GOT3 (cell line): ENCODE measurements at places on chromosomes 3 and 15.

DNA sequence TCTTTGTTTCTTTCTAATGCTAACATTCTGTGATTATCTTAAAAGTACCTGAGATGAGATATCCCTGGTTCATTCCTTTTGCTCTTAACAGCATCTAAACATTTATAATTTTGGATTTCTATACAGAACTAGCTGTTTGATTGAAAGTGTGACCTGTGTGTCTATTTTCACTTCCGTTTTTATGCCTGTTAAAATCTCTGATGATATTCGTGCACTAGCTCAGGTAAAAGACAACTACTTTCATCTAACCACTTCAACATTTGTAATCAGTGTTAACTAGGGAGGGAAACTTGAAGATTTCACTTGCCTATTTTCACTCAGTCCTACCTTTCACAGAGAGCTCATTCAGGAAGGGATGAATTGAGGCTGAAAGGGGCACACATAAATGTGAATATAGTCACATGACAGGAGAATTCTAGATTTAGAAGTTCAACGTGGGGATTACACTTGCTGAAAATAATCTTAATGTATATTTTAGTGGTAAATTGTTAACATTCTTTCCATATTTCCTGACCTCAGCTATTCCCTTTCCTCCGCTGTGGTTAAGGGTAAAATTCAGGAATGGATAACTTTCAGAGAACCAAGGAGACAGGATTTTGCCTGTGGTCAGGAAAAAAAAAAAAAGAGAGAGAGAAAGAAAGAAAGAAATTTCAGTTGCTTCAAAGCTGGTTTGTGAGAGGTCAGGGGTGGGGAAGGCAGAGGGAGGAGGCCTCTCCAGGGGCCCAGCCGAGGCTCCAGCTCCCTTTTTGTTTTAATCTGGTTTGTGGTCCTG lies 159.8 kb upstream of the TSC22D2 start:
- no peak for DNase-seq

- no peak for DNase-seq
These were observed 32.6 kb downstream of the MAGEF1 start for GRCh38 chr3:184679056-184679816.

DNA sequence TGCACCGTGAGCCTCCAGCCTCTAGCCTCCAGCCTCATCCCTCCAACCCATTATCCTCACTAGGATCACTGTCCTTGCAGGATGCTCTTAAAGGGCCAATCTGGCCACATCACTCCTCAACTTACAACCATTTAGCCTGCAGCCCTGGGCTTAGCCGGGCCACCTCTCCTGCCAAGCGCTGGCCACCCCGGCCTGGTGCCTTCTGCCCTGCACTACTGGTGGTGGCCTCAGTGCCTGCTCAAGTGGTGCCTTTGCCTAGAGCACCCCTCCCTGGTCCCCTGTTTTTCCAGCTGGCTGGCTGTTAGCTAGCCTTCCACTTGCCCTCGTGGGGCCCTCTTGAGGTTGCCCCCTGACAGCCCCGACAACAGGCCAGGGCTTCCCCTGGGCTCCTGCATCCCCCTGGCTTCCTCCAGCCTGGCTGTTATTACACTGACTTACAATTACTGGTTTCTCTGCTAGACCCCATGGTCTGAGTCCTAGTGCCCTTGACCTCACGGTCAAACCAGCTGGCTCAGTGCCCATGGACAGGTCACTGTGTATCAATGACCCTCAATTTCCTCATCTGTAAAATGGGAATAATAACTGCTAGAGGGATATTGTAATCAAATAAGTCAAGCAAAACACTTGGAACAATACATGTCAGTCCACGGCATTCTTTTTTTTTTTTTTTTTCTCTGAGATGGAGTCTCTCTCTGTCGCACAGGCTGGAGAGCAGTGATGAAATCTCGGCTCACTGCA lies 15.5 kb downstream of the ATP2B2 start:
- DNase-seq: no peak

GRCh38 chr3:161422171-161422700 lies 50.9 kb upstream of the SPTSSB start:
- no peak for DNase-seq

DNA sequence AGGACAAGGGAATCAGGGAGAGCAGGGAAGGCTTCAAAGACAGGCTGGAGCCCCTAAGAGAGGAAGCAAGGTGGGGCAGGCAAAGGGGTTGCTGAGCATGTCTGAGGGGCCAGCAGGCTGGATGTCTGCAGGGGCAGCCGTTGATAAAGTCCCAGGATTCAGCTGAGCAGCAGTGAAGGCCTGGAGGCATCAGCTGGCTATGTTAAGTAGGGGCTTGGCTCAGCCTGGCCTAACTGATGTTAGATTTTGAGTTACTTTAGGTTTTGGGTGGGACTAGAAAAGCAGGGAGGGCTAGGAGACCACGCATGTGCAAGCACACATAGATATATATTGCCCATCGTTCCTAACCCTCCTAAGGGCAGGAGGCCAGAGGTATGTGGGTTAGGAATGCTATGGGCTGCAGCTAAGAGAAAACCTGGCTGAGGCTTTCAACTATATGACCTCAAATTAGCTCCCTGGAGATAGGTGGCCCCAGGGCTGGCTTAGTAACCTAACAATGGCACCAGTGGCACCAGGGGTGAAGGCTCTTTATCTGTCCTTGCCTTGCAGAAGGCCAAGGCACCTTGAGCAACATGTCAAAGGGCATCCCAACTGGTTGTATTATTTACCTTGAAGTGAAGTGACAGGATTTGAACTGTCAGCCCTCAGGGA lies 331.5 kb upstream of the CTDSPL start:
- no peak for DNase-seq

- DNase-seq: no peak
These were observed 41.6 kb downstream of the BDH1 start for GRCh38 chr3:197513953-197514785.

- DNase-seq: no peak
These were observed 732.4 kb upstream of the DPPA4 start for GRCh38 chr3:110069761-110070160.

- DNase-seq: no peak
These were observed 2.6 kb upstream of the LOXL1 start for GRCh38 chr15:73923488-73924164.

DNA sequence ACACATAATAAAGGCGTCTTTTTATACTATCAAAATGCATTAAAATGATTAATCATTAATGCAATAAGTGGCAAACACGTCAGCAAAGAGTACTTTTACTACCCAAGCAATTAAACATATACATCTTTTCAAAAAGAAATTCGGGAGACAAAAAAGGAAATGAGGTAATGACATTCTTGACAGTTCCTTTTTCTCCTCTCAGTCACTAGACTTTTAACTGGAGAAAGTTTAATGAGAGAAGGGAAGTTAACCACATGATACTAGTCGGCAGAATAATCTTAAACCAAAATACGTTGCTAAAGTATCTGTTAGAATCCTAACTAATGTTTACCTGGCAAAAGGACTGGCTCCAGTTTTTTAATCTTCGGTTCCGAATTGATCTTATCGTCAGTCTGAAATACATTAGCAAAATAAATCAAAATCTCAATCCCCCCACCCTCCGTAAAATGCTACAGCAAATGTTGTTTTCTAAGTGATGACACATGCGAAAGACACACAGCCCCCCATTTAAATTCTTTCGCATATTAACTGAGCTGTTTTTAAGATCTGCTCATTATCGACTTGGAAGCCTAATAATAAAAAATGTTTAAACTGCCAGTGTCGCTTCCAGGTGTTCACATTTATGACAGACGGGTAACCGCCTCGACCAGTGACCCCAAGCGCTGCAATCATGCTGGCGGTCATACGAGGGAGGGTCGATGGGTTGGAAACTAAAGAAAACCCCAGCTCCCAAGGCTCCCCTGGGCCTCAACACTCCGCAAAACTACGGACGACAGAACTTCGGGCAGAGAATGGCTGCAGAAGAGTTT lies 778 bp downstream of the MTMR10 start:
- no peak for DNase-seq

- DNase-seq: no peak
These were observed 8.6 kb downstream of the SNRK start for GRCh38 chr3:43294975-43295374.

- no peak for DNase-seq
These were observed 137.3 kb upstream of the UBE2E1 start for GRCh38 chr3:23668430-23668904.

DNA sequence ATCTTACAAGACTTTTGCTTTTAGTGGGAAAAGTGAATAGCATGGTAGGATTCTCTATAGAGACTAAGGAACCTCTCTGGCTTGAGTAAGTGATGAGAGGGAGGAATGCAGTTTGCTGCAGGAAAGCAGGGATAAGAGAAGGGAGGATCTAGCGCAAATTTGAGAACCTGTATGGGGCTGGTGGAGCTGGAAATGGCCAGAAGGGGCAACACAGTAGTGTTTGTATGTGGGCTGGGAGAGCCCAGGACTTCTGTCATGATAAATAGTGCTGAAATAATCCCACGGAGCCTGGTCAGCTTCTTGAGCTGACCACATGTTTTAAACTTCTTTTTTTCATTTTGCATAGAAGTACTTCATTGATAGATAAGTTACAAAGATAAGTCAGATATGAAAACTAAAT lies 11.2 kb upstream of the SHC4 start:
- DNase-seq: no peak

- no peak for DNase-seq
These were observed 82.1 kb downstream of the ATP2B2 start for GRCh38 chr3:10423171-10423882.

- DNase-seq: no peak
These were observed 794.7 kb upstream of the GBE1 start for GRCh38 chr3:82556113-82556512.

DNA sequence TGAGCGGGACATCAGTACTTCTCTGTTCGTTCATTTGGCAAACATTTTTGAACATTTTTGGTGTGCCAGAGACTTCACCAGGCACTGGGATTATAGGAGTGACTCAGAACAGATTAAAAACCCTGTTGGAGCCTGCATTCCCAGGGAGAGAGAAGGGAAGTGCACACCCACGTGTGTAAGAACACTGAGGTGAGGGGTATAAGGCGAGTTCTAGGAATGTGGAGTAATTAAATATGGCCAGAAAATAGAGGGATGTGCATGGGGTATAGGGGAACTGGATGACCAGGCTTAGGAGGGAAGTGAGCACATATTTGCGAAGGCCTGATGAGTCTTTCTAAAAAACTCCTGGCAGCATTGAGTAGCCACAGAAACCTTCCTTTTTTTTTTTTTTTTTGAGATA lies 401.2 kb upstream of the C2CD4B start:
- DNase-seq: no peak

DNA sequence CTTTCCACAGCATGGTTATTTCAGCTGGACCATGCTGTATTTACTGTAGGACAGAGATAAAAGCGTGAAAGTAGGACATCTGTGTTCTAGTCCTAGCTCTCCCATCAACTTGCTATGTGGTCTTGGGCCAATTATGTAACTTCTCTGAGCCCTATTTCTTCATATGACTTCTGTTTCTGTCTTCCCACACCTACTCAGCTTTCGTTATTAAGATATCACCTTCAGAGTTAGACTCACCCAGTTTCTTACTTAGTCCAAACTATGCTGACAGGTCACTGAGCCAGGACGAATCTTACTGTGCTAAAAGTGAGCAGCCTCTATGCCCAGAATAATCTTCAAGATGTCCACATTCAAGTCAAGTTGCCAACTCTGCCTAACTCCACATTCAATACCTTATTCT lies 283.7 kb downstream of the IL5RA start:
- DNase-seq: no peak

- no peak for DNase-seq
These were observed 55.6 kb downstream of the TMEM45A start for GRCh38 chr3:100548053-100548452.

GRCh38 chr3:134820994-134821393 lies 25.9 kb downstream of the EPHB1 start:
- no peak for DNase-seq

DNA sequence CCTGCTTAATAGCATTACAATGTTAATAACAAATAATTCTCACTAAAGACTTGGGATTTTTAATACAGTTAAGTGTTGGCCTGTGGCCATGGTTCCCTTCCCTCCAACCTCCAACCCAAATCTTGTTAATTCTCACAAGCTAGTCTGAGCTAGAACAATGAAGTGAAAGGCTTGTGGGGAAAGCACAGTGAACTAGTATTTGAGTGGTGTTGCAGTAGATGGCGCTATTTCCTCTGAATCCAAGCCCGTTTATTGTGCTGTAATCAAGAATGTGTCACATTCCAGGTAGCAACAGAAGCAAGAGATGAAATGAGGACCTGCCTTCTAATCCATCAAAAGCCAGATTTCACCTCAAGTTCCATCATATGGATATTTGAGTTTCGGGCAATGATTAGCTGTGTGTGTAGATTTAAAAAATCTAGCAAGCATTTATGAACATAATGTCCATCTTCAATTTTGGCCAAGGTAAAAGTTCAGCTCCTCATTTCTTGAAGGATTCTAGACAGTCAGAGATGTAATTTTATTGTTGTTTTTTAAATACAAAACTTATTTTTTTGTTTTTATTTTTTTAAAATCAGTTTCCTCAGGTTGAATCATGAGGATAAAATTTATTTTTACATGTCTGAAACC lies 160.7 kb downstream of the SQOR start:
- no peak for DNase-seq

DNA sequence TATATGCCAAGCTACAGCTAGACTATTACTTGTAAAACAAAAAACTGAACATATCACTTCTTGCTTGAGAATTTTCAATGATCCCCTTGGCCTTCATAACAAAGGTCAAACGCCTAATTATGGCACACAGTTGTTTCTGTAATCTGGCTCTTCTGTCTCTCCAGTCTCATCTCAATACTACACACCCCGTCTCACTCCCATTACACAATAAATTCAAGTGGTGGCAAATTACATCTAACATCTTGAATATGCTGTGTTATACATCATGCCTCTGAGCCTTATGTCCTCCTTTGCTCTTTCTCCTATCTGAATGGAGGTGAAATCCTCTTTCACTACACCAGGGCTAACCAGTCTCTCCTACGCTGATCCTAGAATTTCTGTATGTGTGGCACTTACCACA lies 140.4 kb downstream of the TBL1XR1 start:
- DNase-seq: no peak

DNA sequence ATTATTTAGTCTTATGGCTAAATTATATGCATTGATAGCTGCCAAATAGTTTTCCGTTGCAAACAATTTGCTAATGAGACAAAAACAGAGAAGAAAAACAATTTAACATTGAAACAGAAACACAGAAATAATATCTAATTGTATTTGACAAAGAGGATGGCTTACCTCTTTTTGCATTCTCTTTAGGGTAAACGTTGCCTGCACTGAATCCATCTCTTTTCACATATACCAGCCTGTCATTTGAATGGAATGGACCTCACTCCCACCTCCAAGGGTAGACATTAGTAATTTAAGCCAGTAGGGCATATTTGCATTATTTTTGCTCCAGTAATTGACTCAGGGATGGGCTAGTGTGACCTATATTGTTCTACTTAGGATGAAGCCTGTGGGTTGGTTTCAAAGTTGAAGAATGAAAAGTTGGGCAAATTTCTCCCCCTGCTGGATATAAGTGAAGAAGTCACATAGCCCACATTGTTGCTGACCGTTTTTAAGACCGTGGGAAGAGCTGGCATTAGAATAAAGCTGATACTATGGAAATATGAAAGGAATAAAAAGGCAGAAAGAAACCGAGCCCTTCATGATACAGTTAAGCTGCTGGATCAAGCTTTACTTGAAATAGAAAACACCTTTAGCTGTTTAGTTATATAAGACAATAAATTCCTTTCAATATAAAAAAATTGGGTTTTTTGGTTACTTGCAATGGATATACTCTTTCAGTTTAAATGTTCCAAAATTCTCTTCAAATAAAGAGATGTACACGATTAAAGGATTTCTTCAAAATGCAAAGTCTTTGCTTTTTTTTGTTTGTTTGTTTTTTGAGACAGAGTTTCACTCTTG lies 26.9 kb downstream of the PIERCE2 start:
- no peak for DNase-seq

- DNase-seq: no peak
These were observed 5.2 kb downstream of the FURIN start for GRCh38 chr15:90873488-90873997.
